ENCODE measurements at places on chromosomes 2 and 18. TPM values are rescaled to one million over a fixed set of nuclear protein-coding genes. Genes with fewer than 3 reads are reported as not detected.

LTBP1 gene
- polyA plus RNA-seq = 13.9 TPM

CMPK2 gene
- 0.96 TPM for polyA plus RNA-seq

GREB1 gene
- polyA plus RNA-seq = 0.16 TPM

NAT8 gene
- not detected for polyA plus RNA-seq

SERPINB10 gene
- 0.46 TPM for polyA plus RNA-seq

AKAIN1 gene
- not detected for polyA plus RNA-seq

NFATC1 gene
- polyA plus RNA-seq = 1.9 TPM

SERPINB4 gene
- 68.4 TPM for polyA plus RNA-seq

IGFBP5 gene
- 46.5 TPM for polyA plus RNA-seq

SEPTIN2 gene
- 63.6 TPM for polyA plus RNA-seq

TXNDC2 gene
- polyA plus RNA-seq = not detected

CNTNAP5 gene
- polyA plus RNA-seq = not detected

LINC00305 gene
- polyA plus RNA-seq = not detected

WDCP gene
- 1.2 TPM for polyA plus RNA-seq

CGREF1 gene
- 3.4 TPM for polyA plus RNA-seq

GRHL1 gene
- 61.8 TPM for polyA plus RNA-seq

MAB21L4 gene
- 254 TPM for polyA plus RNA-seq

TMEM247 gene
- polyA plus RNA-seq = not detected

ANKRD30B gene
- polyA plus RNA-seq = not detected

SCN2A gene
- polyA plus RNA-seq = 0.02 TPM

TNFRSF11A gene
- polyA plus RNA-seq = 2.2 TPM

CRACDL gene
- polyA plus RNA-seq = 15.8 TPM

ZFP36L2 gene
- 48.1 TPM for polyA plus RNA-seq

QPCT gene
- polyA plus RNA-seq = 1.8 TPM

FKBP1B gene
- polyA plus RNA-seq = 7.6 TPM

DNER gene
- polyA plus RNA-seq = 0.29 TPM

ASB18 gene
- not detected for polyA plus RNA-seq

CRYBA2 gene
- polyA plus RNA-seq = 0.49 TPM

HRH4 gene
- 0.01 TPM for polyA plus RNA-seq

IL18R1 gene
- 0.83 TPM for polyA plus RNA-seq

CCDC68 gene
- polyA plus RNA-seq = 1.4 TPM

All from esophagus (tissue), 2 donors.